ENCODE measurements at places on chromosomes 6 and 20. TPM values are rescaled to one million over a fixed set of nuclear protein-coding genes. Genes with fewer than 3 reads are reported as not detected.

DNA sequence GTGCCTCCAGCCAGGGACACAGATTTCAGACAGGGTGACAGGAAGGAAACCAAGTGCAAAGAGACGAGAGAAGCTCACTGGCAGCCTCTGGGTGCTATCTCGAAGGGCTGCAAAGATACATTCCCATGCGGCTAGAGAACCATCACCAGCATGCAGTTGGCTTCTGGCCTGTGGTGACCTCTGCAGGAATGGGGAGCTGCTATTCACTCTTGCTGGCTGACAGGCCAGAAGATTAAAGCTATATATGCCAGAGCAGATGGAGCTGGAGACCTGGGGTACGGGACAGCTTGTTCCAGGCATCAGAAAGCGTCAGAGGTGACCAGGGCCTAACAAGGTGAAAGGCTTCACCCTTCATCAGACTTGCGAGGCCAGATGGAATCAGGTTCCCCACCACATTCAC lies 20.0 kb downstream of the MAP1LC3A start:
- H3K4me1 ChIP-seq = peaks cover 8% of the 10 kb centered on the region
- no peaks in the 10 kb centered on the region for H3K27me3 ChIP-seq
- DNase-seq = peak; percentile 18
- H3K4me3 ChIP-seq = no peak overlapping the region

Gene HLA-G
- total RNA-seq = 4.4 TPM

- H3K4me3 ChIP-seq = no peak overlapping the region
- no peaks in the 10 kb centered on the region for H3K36me3 ChIP-seq
- DNase-seq = no peak
These were observed 63.5 kb upstream of the COL10A1 start for GRCh38 chr6:116189472-116189871.

Gene C20orf144
- 119 TPM for total RNA-seq

DNA sequence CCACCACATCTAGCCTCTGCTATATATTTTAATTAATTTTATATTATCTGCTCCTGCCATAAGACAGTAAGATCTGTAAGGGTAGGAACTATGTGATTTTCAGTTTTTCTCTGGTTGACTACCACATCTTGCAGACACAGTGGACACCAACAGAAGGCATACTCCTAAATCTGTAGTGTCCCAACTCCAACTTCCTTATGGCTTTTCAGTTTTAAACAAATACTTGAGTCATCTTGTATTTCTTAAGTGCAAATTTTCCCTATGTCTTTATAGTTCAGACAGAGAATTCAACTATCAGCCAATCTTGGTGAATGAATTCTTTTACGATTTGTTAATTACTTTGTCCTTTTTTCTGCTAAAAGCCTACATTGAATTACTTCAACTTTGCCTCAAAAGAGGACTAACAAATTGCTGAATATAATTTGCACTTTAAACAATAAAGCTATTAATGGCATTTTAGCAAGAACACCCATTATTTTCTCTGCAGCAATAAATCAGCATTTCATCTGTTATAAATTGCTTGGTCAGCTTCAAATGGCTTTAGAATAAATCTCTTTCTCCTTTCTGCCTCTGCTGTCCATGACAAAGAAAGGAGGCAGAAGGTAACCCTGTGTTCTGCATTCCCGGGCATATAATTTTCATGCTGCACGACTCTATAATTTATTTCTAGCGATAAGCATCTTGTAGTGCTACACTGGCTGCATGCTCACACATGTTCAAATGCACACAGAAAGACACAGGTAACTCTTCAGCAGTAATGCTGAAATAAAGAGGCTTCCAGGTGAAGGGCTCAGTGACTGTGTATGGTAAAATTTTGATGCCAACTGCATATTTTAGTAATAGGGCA lies 144.8 kb downstream of the BACH2 start:
- no peaks in the 10 kb centered on the region for H3K4me1 ChIP-seq
- no peak overlapping the region for H3K27ac ChIP-seq
- H3K27me3 ChIP-seq = no peaks in the 10 kb centered on the region
- no peak overlapping the region for H3K4me3 ChIP-seq

Gene MLIP
- total RNA-seq = 0.63 TPM

GRCh38 chr6:64299176-64299575 lies 663.6 kb downstream of the PHF3 start:
- H3K4me1 ChIP-seq = no peaks in the 10 kb centered on the region
- no peak for DNase-seq
- H3K4me3 ChIP-seq = no peak overlapping the region
- H3K36me3 ChIP-seq = no peaks in the 10 kb centered on the region
